GM23338 (cell line): ENCODE measurements at places on chromosomes 7 and 10.

DNA sequence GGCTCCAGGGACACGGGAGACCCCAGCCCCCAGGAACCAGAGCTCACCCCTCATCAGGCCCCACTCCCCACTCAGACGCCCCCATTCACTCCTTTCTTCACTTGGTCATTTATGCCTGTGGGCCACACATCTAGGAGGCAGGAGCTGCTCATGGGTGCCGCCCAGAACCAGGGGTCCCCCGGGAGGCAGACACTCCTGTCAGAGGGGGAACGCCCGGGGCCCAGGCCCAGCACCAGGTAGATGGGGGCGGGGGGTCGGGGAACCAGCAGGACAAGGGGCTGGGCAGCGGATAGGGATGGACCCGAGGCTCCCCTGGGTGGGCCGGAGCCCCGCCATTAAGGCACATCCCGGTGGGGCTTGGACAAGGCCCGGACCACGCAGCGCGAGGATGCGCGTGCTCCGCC is 11.8 kb downstream of the CALY start:
- no peak for DNase-seq

DNA sequence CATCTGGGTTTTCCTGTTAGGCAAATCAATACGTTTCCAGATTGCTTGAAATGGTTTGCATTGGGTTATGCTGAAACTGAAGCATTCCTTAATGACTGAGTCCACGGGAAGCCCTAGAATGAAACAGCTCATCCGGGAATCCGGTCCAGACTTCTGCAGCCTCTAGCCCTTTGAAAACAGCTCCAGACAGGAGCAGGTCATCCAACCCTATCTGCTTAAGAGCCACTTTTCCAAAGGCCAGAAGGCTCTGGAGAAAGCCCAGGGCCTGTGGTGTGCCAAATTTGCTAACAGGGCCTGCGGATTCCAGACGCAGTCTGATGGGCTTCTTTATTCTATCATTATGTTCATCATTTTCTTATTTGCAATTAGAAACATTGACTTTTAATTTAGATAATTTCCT is 265.4 kb downstream of the SKIDA1 start:
- DNase-seq = no peak

- peak; percentile 85 for DNase-seq
These were observed 83.8 kb downstream of the BMS1 start for GRCh38 chr10:42866115-42866995.

DNA sequence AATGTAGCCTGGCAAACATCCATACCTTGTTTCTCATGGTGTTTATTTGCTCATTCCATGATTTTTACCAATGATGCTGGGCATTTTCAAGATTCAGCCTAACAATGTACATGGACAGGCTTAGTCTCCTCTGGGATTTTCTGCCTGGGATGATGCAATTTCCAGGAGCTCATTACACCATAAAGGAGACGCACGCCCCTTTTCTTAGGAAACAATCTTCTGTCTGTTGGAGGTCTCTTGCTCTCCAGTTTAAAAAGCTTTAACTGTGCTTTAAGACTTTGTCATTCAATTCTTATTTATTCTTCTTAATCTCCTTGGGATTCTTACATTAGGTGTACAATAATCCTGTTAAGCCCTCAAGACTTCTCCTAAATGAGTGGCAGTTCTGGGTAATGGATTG is 150.3 kb upstream of the NRP1 start:
- peak; percentile 46 for DNase-seq

- no peak for DNase-seq
These were observed 271.9 kb downstream of the KIF20B start for GRCh38 chr10:89973326-89973725.

- DNase-seq = no peak
These were observed 26.3 kb downstream of the DENND11 start for GRCh38 chr7:141675436-141676215.

GRCh38 chr10:61840403-61840802 is 61.1 kb upstream of the ARID5B start:
- no peak for DNase-seq

- no peak for DNase-seq
These were observed 9.9 kb downstream of the POLL start for GRCh38 chr10:101578192-101578591.

- no peak for DNase-seq
These were observed 744.2 kb downstream of the LRMDA start for GRCh38 chr10:76175533-76176165.

DNA sequence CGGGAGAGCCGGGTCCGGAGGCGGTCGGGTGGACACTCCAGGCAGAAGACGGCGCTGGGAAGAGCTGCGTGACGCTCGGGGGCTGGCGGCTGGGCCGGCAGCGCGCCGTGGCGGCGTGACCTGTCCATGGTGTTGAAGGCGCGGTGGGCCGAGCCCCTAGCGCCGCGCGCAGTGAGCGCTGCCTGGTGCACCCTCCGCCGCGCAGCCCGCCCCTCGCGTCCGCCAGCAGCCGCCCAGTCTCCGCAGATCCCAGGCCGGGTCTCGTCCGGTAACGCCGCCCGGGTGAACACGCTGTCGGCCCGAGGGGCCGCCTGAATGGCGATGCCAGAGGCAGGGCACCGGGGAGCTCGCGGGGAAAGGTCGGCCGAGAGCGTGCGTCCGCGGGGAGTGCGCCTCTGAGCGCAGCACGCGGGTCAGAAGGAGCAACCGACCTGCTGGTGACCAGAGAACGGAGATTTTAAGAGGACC is 657 bp upstream of the TMEM178B start:
- peak; percentile 78 for DNase-seq

DNA sequence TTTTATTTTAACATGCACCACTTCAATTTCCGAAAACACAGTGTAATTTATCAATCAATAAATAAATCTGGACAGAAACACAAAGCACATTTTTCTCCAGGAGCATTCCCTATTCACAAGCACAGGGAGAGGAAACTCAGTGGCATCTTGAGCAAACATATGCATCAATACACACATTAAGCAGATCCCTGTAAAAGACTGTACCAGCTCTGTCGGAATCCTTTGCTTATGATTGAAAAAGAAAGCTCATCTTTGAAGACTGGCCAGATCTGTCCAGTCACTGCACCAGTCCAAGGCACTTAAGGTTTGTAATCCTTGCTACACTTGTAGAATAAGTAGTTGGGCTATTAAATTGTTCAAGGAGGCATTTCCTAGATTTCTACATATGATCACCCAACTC is 343.9 kb downstream of the BMPER start:
- DNase-seq = no peak

- DNase-seq = no peak
These were observed 111.8 kb downstream of the EGFR start for GRCh38 chr7:55130395-55131141.

GRCh38 chr7:158760445-158760764 is 55.8 kb upstream of the NCAPG2 start:
- DNase-seq = no peak

GRCh38 chr7:44801890-44802289 is 5.4 kb downstream of the PPIA start:
- no peak for DNase-seq

GRCh38 chr7:141462958-141463357 is 88.3 kb upstream of the AGK start:
- DNase-seq = no peak

DNA sequence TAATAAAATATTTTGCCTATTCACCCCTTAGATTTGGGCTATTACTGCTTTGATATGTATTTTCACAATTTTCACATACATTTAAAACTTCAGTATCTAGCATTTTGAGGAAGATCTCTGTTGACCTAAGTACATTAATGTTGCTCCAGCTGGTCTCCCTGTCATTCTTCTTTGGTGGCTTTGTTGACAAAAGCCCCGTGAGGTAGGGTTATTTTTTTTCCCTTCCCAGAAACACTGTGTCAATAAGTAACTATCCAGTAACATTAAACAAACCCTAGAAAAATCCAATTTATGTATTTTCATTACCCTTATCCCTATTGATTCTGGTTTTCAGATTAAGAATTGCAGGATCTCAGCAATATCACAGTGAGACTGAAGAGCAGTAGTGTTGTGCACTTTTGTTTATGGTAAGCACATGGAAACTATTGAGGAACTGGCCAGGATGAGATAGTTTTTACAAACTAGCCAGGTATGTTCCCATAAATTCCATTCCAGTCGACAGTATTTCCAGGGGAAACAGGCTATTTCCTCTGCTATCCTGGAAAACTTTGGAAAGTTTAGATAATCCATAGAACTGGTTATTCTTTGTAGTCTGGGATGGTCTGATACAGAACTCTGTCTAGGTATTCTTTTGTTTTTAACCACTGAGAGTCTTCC is 198.2 kb downstream of the PON1 start:
- no peak for DNase-seq

DNA sequence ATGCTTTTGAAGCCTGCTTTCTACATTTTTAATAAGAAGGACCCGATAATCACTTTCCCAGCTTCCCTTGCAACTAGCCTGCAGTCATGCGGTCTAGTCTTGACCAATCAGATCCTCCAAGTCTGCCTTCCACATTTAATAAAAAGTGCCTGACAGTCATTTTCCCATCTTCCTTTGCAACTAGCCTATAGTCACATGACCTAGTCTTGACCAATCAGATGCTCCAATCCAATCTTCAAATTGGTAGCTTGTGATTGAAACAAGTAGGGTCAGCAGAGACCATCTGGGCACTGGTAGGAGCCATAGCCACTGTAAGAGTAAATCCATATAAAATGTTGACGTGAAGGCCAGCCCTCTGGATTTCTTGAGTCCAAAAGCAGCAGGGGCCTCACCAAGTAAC is 80.0 kb downstream of the NPTX2 start:
- DNase-seq = no peak

DNA sequence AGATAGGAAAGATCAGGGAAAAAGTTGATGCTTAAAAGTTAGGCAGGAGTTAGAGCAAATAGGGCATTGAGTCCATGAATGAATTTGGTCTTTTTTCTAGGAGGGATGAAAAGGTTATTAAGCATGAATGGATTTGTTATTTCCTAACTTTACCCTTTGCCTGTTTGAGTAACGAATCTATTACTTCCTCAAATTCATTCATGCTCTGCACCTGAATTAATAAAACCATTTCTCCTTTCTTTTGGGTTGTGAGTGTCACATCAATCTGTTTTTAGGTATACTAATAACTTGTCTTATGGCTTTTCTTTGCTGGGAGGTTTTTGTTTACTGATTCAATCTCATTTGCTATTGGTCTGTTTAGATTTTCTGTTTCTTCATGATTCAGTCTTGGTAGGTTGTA is 1217.7 kb upstream of the CELF2 start:
- no peak for DNase-seq

DNA sequence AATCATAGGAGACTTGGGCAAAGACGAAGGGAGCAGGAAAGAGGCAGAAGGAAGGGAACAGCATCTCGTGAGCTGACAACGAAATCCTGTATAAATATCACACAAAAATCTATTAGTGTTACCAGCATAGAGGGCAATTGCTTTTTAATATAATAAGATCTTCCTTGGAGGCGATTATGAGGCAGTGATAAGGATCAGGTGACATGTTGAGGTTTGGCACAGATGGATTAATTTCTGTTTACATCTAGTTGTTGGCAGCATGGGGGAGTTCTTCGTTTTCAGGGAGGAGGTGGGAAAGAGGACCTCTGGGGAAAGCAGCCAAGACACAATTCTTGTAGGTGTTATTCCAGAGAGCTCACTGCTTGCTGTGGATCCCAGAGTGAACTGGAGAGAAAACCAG is 163.8 kb downstream of the PLXNA4 start:
- DNase-seq = no peak

DNA sequence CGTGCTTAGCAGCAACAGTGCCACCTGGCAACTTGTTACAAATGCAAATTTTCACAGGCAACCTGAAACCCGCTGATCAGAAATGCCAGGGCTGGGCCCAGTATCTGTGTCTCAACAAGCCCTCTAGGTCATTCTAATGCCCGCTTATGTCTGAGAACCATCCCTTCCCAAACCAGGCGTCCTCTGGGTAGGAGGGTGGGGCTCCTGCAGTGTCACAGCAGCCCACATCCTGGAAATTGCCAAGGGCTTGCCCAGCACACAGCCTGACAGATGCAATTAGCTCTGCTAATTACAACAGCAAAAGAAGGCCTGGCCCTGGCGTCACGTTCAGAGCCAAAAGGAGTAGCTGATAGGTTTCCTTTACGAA is 15.9 kb downstream of the ITPRIP start:
- DNase-seq = no peak

DNA sequence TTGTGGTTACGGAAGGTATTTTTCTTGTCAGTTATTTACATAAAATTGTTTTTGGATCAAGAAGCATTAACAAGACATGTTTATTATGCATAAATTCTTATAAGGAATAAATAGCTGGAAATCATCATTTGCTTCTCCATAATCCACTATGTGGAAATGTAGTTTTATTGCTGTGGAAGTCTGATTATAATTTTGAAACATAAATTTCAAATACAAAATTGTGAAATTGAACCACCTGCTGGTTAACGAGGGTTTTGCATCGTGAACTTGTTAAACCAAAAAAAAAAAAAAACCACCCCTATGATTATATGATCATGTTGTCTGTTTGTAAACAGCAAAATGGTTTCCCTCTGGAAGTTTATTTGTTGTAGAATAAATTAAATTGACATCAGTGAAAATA is 25.9 kb downstream of the ABRAXAS2 start:
- DNase-seq = peak; percentile 45

DNA sequence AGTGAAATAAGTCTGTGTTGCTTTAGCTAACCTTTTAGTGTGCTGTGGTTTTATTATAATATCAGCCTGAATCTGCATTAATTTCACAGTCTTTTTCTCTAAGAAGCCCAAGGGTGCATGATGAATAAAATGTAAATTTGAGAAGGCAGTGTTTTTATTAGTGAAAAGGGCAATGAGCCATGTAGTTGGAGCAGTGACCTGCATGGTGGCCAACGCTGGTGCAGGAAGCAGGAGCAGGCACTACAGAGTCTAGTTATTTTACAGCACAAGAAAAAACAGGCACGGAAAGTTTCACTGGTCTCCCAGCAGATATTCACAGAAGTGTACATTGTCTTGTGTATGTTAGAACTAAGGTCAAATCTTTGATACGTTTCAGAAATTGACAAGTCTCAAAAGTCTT is 247.8 kb downstream of the CELF2 start:
- DNase-seq = no peak

DNA sequence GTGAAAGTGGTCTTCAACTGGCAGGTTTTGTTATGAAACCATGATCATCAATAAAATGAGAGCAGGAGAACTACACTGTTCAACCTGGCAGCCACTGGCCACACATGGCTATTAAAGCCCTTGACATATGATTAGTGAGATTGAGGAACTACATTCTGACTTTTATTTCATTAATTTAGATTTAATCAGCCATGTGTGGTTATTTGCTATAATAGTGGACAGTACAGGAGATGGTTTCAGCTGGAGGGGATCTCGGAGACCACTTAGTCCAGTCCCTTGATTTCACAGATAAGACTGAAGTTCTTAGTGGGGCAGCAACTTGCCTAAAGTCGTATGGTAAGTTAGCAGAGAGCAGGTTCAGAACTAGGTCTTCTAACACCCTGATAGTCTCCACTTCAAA is 111.7 kb upstream of the BMPER start:
- no peak for DNase-seq

DNA sequence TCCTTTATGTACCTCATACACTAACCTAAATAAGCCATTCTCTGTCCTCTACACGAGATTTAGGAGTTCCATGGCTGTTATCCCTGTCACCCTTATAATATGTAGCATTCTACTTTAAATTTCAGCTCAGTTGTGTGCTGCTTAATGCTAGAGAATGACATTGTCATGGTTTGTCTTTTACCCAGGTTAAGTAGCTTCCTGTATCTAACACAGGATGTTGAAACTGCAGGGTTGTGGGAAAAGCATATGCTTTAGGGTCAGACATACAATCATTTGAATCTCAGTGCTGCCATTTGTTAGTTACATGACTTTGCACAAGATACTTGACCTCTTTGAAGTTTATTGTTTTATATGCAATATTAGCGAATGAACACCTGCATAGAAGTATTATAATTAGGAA is 235.1 kb upstream of the CACNA2D1 start:
- no peak for DNase-seq
